Vagina (tissue), 2 donors: ENCODE measurements at places on chromosomes 5 and 9.
A peak's percentile ranks its signal among the peaks of the same experiment; 100 is the strongest.

- DNase-seq: no peak
Observed at GRCh38 chr9:14263707-14264483, 50.0 kb downstream of the NFIB start.

GRCh38 chr5:121630402-121630801 is 221.3 kb upstream of the FTMT start:
- no peak for DNase-seq

GRCh38 chr9:118595719-118596305 is 773.4 kb downstream of the BRINP1 start:
- no peak for DNase-seq

DNA sequence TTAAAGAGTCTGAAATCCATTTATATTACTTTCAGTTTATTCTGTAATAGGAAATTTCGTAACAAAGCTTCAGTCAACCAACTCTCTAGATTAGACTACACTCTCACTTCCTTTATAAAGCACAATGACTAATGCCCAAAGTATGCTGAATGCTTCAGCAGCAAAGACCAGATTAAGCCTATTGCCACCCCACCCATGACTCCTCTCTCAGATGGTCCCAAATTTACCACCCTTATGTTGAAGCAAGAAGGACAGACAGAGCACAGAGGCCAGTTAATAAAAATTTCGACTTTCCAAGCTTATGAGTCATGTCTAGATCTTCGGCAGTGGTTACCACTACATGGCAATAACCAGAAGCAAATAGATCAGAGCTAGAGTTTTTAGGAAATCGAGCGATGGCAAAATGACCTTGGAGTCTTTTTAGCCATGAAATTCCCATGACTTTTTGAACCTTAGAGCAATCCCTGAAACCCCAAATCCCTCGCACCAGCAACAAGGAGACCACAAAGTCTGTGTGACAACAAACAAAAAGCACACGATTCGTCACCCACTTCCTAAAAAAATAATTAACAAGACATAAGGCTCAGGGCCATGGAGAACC is 287.8 kb upstream of the RASA1 start:
- DNase-seq: no peak

DNA sequence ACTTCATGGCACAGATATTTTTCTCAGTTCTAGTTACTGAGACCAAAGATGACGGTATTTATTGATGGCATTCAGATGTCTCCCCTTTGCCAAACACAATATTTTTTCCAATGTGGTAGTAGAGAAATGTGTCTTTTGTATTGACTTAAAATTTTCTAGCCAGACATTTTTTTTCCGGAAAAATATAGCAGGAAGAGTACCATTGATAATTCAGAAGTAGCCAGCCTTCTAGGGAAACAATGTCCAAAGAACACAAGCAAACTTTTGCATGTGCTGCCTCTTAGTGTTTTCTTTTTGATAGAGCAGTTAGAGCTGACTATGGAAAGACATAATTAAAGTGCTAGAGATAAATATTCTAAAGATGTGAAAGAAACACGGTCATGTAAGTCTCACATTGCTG is 231.4 kb downstream of the MARCHF11 start:
- no peak for DNase-seq

- peak; percentile 40 for DNase-seq
Observed at GRCh38 chr5:135498637-135498995, 37.1 kb downstream of the NEUROG1 start.

- DNase-seq: no peak
Observed at GRCh38 chr5:173625673-173626504, 9.4 kb upstream of the BOD1 start.

- DNase-seq: no peak
Observed at GRCh38 chr5:126198531-126198930, 224.7 kb upstream of the GRAMD2B start.

DNA sequence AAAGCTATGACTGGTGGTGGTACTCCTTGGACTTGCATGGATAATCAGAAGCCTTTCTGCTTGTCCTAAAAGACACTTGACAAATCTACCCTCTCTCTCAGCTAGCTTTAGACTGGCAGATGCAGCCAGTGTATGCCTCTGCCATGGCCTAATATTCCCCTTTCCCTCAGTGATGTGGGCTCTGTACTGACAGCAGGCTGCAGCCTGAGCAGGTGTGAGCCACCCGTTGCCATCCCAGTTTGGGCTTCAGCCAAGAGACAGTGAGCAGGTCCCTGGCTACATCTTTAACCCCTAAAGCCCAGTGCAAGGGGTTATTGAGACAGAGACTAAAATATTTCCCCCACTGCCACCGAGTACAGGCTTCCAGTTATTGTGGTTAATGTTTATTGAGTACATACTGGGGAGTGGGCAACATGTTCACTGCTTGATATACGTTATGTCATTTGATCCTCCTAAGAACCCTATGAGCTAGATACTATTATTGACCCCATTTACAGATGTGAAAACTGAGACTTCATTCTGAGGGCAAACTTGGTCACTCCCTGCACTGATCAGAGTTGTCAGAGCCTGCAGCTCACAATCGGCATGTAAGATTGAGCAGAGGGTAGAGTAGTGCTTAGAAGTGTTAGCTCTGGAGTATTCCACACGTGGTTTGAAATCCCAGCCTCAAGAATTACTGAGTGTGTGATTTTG is 254.2 kb downstream of the ARHGAP26 start:
- DNase-seq: no peak

GRCh38 chr5:53549792-53550191 is 10.6 kb upstream of the NDUFS4 start:
- DNase-seq: no peak

GRCh38 chr5:59126708-59127573 is 544.1 kb downstream of the RAB3C start:
- DNase-seq: no peak

- no peak for DNase-seq
Observed at GRCh38 chr5:25286319-25286718, 641.5 kb upstream of the CDH10 start.

- DNase-seq: no peak
Observed at GRCh38 chr5:157345067-157345466, 79.1 kb downstream of the CYFIP2 start.

GRCh38 chr9:107520186-107520585 is 30.6 kb upstream of the KLF4 start:
- no peak for DNase-seq

GRCh38 chr5:119280380-119280779 is 75.4 kb upstream of the TNFAIP8 start:
- no peak for DNase-seq

DNA sequence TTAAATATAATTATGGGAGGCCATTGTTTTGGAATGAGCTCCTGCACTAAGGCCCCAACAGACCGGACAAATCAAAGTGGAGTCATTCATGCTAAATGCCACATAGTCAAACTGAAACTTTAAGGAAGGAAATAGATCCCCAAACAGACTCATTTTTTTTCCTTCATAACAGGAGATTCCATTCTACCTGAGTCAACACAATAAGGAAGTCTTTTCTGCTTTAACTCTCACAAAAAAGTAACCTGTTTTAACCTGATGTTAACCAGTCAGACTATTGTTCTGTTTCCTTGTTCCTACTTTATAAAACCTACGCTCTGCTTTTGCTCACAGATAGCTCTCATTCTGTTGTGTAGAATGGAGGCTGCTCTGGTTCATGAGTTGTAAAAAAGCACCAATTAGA is 234.9 kb downstream of the YTHDC2 start:
- DNase-seq: no peak

DNA sequence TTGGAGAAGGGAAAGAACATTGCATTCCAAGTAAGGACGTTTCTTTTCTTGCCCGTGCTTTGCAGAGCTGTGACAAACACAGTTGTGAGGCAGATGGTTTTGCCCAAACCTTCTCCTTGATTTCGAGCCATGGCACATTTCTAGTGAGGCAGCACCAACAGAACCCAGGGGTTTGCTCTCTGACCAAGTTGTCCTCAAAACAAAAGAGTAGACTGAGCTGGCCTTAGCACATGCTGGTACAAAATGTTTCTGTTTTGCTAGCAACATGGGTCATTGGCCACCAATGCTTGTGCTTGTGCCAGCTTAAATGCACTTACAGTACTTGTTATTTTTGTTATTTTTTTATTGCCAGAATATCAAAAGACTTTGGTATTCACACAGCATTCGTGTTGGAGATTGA is 328.8 kb downstream of the GADD45G start:
- DNase-seq: no peak

GRCh38 chr5:180070756-180071530 is 616 bp downstream of the RNF130 start:
- no peak for DNase-seq

- no peak for DNase-seq
Observed at GRCh38 chr5:102668220-102668932, 86.7 kb upstream of the PAM start.
